ENCODE measurements at places on chromosomes 7 and 10. TPM values are rescaled to one million over a fixed set of nuclear protein-coding genes. Genes with fewer than 3 reads are reported as not detected.

- no peak for DNase-seq
These were observed 157.0 kb upstream of the CACNA2D1 start for GRCh38 chr7:82600531-82600930.

GRCh38 chr10:65861249-65861648, 1064.6 kb upstream of the LRRTM3 start:
- no peak for DNase-seq

DNA sequence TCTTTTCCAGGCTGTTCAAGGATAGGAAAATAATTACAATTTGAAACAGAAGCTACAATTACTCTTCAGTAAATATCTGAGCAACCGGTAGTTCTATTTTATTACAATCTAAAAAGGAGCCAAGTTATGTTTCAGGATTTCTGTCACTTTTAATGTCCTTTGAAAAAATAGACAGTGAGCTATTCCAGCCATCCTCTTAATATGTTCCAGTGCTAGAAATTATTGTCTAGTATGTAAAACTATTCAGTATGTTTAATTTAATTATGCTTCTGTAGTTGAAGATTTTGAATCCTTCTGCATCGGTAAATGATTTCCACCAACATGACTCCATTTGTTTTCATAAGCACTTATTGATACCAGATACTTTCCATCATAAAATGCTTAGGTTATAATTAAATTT, 129.6 kb upstream of the SEMA3D start:
- DNase-seq: no peak

DNA sequence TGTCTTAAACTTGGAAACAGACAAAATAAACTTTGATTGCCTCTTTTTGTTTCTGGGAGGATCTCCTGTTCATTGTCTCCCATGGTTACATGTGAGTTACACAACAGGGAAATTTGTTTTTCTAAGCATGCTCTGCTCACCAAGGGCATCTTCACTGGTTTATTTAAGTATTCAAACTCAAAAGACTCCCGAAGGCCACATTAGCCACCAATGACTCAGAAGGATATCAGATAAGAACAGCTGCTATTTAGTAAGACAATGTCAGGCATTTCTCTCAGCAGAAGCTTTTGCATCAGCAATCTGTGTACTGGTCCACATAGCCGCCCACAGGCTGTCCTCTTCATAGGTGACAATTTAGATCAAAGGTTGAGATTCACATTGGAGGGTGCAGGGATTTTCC, 19.3 kb downstream of the OR6B1 start:
- no peak for DNase-seq

GRCh38 chr10:93718937-93719725, 16.7 kb upstream of the FRA10AC1 start:
- DNase-seq: no peak

DNA sequence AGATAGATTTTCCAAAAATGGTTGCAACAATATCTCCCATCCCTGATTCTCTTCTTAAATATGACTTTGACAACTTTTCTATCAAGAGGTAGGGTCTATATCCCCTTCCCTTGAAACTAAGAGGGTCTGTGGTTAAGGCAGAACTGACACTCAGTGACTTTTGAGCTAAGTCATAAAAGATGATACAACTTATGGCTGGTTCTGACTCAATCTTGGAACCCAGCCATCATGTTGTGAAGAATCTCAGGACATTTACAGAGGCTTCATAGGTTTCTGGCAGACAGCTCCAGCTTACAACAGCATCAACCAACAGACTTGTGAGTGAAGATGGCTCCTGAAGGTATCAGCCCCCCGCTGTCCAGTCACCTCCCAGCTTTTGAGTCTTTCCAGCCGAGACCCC, 203.5 kb downstream of the RNLS start:
- no peak for DNase-seq

GRCh38 chr7:16739863-16740622, 13.5 kb upstream of the TSPAN13 start:
- DNase-seq: peak; percentile 72

GRCh38 chr7:105352018-105352612, 36.6 kb downstream of the SRPK2 start:
- no peak for DNase-seq

DNA sequence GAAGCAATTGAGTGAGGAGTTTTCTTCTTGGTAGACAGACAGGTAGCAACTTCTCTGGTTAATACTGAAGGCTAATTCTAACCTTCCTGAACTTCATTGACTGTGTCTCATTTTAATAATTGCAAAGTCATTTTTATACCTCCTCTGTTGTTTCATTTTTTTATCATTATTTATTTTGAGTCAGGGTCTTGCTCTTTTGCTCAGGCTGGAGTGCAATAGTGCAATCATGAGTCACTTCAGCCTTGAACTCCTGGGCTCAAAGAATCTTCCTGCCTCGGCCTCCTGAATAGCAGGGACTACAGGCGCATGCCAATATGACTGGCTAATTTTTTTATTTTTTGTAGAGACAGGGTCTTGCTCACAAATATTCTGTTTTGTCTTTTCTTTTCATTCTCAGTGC, 45.4 kb downstream of the APBB1IP start:
- no peak for DNase-seq

DNA sequence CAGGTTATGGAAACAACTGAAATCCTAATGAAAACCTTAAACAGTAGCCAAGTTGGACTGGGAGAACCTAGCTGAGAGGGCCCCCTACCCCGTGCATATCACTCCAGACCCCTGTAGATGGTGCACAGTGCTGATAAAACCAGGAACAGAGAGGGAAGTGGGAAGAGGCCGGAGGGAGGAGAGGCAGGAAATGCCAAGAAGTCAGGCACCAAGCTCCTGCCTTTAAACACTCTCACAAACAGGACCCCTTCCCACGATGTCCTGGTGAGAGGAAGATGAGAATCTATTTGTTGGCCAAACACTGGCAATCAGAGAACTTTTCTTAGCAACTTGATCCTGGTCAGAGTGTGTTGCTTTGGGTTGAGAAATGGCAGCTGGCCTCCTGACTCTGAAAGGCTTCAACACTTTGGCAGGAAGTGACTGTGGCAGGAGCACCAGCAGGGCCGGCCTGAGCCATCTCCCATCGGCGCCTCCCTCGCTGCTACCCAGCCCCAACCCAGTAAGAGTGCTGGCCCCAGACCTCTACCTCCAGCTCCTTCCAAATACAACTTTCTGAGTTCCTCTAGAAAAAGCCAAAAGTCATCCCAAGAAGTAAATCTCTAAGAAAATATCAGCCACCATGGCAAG, 39.5 kb downstream of the GSDME start:
- DNase-seq: no peak

DNA sequence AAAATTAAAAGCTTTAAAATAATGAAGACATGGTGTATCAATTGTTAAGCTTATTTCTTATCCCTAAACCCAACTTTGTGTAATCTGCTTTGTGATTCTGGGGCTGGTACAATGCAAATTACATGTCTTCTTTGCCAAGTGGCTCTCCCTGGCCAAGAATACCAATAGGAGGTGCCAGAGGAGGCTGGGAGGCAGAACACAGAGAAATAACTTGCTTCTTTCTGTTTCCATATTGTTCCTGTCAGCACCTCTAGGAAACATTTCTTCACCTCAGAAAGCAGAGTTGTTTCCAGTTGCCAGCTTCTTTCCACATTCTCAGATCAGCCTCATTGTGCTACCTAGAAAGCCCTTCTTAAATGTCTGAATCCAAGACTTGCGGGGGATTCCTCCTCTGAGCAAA, 174.4 kb downstream of the MDFIC start:
- DNase-seq: no peak

- no peak for DNase-seq
These were observed 72.9 kb upstream of the AMPH start for GRCh38 chr7:38704041-38704547.

- peak; percentile 73 for DNase-seq
These were observed 33.2 kb downstream of the WBP1L start for GRCh38 chr10:102776779-102777456.

DNA sequence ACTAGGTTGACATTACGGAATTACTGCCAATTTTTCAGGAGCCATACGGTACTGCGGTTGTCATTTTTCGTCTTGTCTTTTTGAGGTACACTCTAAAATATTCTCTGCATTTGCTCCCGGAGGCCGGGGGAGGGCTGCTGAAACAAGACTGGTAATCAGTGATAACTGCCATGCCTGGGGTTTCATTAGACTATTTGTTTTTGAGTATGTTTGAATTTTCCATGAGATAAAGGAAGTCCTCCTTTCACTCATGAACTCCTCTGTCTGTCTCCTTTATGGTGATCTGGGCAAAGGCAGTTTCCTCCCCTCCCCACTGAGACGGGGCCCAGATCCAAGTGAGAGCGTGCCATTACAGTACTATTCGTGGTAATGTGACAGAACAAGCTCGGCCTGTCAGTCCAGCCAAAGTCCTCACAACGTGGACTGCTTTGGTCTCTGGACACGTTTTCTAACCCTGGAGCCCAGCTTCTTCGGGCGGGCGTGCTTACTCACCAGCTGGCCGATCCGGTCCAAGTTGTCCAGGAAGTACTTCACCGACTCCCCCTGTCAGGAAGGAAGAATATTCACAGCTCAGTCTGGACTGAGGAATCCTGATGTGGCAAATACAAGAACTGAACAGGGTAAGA, 45.1 kb downstream of the AMZ1 start:
- peak; percentile 72 for DNase-seq

- no peak for DNase-seq
These were observed 87.5 kb downstream of the NEBL start for GRCh38 chr10:20809631-20810030.

- no peak for DNase-seq
These were observed 412.2 kb upstream of the ZMIZ1 start for GRCh38 chr10:78656417-78657162.

DNA sequence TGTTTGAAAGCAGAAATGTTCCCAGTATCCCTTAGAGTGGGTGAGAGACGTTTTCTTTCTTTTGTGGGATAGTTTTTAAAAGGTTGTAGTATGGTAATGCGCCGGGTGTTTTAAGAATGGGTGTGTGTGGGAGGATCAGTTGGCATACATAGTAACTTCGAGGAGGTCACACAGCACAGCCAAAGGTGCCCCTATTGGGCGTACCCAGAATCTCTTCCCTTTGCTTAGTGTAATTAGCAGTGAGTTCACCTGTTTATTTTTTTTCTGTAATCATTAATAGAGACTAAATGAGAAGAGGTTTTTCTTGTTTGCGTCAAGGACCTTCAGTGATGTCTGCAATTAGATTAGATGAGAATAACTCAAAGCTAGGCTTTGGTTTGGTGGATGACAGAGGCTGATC, 1.5 kb downstream of the PLEKHA8 start:
- no peak for DNase-seq

- no peak for DNase-seq
These were observed 75.5 kb upstream of the PPP2R2D start for GRCh38 chr10:131825150-131825848.

GRCh38 chr7:106370542-106370941, 85.8 kb upstream of the NAMPT start:
- no peak for DNase-seq

GRCh38 chr7:76106893-76107292, 59.0 kb downstream of the MDH2 start:
- no peak for DNase-seq

DNA sequence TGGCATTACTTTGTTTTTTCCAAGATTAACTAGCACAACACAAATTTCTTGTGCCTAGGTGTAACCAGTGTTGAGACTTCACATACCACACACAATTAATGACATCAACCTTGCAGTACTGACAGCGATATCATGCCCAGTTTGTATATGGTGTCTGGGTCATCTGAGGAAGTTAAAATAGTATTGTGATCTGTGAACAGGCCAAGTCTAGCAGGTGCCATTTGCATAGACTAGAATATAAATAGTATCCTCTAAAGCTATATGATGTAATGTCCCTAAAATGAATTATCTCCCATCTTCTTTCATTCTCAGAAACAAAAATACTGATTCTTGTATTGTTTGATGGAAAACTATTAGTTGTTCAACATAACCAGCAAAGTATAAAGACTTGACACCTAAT, 175.8 kb upstream of the KAT6B start:
- no peak for DNase-seq

DNA sequence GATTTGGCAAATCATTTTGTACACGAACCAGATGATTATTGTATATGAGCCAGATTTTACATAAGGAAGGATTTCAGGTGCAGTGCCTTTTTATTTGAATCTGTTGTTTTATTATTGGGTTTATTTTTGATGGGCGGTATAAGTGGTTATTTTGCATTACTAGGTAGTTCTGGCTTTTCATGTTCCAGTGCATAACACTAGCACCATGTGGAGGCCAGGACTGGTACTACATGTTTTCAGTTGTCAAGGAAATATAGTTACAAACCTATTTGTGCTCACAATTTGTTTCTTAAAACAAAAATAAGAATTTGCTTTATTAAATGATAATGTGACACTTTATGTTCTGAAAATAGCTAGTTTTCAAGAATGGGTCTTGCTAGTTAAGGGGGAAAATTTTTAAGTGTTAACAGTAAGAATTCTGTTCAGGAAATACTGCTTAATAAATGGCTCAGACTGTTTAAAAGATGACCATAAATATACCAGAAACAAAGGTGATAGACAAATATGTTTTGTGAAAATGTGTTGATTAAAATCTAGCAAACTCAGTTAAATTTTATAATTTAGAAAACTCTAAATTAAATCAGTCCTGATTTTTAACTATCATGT, 7.1 kb upstream of the SEMA3E start:
- no peak for DNase-seq

GRCh38 chr10:62381385-62382102, 7.4 kb downstream of the ZNF365 start:
- no peak for DNase-seq

- no peak for DNase-seq
These were observed 552.7 kb downstream of the MAGI2 start for GRCh38 chr7:78900806-78901205.

DNA sequence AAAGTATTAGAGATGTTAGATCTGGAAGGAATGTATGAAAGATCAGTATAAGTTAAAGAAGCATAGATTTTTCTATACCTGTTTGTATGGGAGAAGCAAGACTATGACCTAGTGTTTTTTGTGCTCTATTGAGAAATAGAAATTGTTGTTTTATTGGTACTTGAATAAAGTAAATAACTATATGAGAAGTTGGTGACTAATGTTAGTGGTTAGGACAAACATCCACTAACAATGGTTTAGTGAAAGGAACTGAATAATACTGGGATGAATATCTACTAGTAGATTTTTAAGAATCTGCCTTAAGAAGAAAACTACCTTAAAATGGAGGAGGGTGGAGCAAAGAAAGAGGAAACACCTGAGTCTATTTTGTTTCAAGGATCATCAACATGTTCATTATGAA, 521.1 kb upstream of the POT1 start:
- DNase-seq: no peak

GRCh38 chr10:109027534-109028185, 895.7 kb downstream of the XPNPEP1 start:
- no peak for DNase-seq

GRCh38 chr10:11702264-11702663, 39.9 kb upstream of the ECHDC3 start:
- no peak for DNase-seq

- no peak for DNase-seq
These were observed 107.6 kb upstream of the SAMD8 start for GRCh38 chr10:75003891-75004290.

- DNase-seq: no peak
These were observed 23.1 kb upstream of the XRCC2 start for GRCh38 chr7:152699079-152699478.

NYAP1 gene
- 0.88 TPM for polyA plus RNA-seq

MBLAC1 gene
- 2.3 TPM for polyA plus RNA-seq

ITIH5 gene
- polyA plus RNA-seq: 5.2 TPM

STOX1 gene
- polyA plus RNA-seq: 0.09 TPM

AFAP1L2 gene
- polyA plus RNA-seq: not detected

MRPS24 gene
- polyA plus RNA-seq: 185 TPM

LIPJ gene
- polyA plus RNA-seq: not detected

FFAR4 gene
- polyA plus RNA-seq: not detected

INMT gene
- polyA plus RNA-seq: not detected

OR2A1 gene
- polyA plus RNA-seq: not detected
